Stimulated activated CD4-positive, alpha-beta T cell treated with anti-CD3 and anti-CD28 coated beads, Interleukin-15, amount 100 ng/mL, for 1 hour (primary cell): ENCODE measurements at places on chromosomes 6 and 20.

DNA sequence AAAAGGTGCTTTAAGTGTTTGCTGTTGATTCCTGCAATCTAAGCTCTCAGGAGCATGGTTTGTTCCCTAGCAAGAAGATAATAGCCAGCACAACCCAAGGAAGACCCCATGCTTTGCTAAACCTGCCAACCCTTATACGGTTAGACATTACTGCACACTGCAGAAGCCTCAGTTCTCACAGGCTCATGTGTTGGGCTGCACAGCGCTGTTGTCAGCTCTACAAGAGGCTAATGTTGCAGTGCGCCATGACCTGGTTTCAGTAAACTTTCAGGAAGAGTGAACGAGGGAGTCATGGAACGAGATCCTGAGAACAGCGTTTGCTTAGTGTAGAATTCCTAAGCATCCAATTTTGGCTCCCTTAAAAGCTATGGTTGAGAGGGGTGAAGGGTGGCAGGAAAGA is 218.5 kb downstream of the ARHGAP18 start:
- no peak for DNase-seq

DNA sequence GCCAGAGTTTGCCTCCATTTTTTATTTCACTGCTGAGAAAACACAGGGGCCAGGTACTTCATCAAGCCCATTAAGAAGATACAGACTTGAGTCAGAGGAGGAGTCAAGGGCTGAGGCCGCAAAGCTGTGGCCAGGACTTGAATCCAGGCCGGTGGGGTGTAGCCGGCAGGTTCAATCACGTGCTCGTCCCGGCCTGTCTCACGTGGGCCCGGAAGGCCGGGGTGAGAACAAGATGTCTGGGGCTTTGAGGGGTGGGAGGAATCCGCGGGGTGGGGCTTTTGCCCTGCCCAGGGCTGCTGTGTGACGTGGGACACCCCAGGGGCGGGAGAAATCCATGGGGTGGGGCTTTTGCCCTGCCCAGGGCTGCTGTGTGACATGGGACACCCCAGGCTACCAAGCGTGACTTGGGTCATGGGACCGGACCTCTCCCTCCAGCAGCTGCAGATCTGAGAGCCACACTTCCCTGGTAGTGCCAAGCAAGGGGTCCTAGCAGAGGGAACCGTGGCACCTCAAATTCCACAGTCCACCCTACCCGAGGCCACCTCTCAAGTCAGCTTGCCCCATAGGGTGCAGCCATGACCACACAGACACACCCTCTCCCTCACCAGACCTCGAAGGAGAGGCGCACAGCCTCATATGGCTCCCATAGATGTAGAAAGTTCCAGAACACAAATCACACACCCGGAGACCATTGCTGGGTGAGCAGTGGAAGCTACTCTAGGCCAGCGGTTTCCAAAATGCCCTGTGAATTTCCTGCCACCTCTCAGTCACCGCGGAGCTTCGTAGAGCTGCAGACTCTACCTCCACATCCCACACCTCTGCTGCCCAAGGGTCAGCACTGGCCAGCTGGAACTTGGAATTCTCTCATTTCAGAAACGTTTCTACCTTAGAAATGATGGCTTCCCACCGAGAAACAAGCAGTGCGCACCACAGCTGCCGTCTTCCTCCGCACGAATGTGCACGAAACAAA is 156.1 kb downstream of the DLL1 start:
- DNase-seq: no peak

- no peak for DNase-seq
Observed at GRCh38 chr6:33081098-33081824, 5.5 kb downstream of the HLA-DPB1 start.

- no peak for DNase-seq
Observed at GRCh38 chr6:141957271-141957670, 175.5 kb upstream of the GJE1 start.

DNA sequence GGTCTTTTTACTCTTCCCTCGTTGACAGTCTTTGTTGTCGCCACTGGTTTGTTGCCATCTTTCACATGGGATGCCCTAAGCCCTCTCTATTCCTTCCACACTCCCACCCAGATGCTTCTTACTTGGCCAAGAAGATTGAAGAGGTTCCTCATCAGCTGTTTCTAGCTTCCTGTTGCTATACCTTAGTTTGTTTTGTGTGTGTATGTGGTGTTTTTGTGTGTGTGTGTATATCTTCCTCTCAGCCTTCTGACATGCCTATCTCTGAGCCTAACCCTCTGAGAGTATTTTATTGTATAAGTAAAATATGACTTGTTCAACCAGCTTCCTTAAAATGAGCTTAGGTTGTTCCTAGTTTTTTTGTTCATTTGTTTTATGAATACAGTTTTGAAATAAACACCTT is 35.9 kb downstream of the ENPP1 start:
- no peak for DNase-seq

DNA sequence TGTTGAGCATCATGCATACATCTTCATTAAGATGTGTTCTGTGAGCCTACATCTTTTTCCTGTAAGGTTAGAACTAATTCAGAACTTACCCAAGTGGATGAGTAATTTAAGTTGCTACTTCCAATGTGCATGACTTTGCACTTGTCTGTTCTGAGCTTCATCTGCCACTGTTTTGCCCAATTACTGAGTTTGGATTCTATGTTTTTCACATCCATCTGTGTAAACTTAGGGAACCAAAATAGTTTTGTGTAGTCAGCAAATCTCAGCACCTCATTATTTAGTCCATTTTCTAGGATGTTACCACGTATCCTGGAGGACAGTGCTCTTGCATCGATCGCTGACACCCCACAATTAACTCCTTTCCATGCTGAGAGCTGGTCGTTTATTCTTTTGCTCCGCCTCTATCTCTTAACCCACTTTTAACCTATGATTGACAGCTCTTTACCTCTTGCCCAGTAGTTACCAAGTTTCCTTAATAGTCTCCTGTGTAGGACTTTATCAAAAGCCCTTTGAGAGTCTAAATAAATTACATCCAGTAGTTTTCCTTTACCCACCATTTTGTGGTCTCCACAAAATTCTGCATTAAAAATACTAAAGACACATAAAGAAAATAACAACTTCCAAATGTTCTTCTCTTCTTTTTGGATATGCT is 44.2 kb upstream of the CITED2 start:
- DNase-seq: no peak

DNA sequence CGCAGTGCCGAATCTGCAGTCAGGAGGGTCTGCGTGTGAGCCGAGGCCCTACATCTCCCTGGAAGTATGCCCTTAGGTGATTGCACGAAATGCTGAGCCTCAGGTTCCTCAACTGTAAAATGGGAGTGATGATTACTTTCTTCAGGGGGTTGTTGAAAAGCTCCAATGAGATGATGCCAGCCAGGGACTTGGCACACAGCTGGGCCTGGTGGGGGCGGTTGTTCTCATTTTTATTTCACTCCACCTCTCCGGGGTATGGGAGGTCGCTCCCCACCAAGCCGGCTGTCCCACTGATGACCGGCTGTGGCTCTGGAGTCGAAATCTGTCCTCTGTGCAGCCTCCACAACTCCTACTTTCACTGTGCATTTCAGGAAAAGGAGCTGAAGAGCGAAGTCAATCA is 8.1 kb downstream of the PCK1 start:
- DNase-seq: no peak

DNA sequence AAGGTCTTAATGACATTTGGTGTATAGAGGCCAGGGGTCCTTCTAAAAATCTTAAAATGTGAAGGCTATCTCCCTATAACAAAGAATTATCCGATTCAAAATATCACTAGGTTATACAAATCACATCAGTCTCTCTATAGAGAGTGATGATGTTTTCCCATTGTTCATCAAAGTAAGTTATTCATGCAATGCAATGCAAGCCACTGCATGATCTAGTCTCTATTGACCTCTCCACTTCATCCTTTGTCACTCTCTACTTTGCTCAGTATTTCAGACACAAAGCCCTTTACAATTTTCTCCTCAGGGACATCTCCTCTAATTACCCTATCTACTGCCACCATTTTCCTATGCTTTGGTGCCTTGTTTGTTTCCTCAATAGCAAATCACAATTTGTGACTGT is 628.0 kb downstream of the HTR1B start:
- no peak for DNase-seq

GRCh38 chr20:53639128-53639527 is 45.5 kb upstream of the ZNF217 start:
- no peak for DNase-seq

GRCh38 chr6:68709882-68710281 is 74.8 kb downstream of the ADGRB3 start:
- no peak for DNase-seq

GRCh38 chr6:158040051-158040803 is 58.6 kb downstream of the SYNJ2 start:
- no peak for DNase-seq

GRCh38 chr6:65623566-65623965 is 83.5 kb downstream of the EYS start:
- no peak for DNase-seq
